Activated CD4-positive, alpha-beta memory T cell treated with anti-CD3 and anti-CD28 coated beads, Interleukin-2, amount 10 ng/mL, durations not matched to agents 7 days and 5 days (primary cell): ENCODE measurements at places on chromosomes 2 and 18.

GRCh38 chr2:65267008-65267407, 39.4 kb downstream of the ACTR2 start:
- no peak for DNase-seq

DNA sequence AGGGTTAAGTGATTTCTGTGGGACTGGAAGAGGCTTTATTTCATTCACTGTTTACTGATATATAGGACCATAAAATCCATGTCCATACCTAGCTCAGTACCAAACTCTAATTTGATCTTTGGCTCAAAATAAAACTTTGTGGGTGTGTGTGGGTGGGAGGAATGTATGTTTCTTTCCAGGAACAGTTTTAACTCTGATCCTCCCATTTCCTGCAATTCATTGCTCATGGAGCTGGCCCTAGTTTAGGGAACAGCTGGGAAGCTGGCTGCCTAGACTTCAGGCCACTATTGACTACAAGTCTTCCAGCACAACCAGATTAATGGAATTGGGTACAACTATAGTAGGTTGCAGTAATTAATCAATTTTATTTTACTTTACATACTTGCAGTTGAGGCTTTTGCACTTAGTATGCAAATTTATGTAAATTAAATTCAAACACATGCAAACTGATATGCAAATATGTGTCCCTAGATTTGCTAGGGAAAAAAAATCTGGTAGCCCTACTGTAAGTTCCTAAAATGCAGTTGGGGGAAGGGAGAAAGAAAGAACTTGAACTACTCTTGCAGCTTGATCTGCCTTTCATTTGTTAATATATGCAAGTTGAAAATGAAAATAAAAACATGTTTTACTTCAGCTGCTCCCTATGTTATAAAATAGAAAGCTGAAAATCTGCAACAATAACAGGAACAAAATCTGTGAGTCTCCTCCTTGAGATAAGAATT, 1070.3 kb upstream of the CELF4 start:
- DNase-seq = no peak

DNA sequence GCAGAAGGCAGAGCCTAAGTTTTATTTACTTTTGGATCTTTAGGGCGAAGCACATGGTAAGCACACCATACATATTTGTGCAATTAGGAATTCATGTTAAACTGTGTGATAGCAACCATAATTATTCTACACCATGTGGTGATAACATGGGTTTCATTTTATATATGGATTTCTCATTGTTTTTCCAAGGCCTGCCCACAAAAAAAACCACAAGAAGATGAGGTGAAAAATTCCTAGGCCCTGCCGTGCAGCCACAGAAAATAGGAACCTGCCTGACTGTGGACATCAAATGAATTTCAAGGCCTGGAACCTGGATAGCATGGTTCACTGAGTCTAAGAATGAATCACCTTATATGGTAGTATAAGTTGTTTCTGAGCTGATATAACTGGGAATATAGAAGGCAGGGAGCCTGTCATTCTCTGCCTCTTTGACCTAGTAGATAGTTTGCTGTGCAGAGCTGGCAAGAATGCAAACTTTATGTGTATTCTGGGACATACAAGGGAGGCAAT, 22.4 kb upstream of the SSB start:
- no peak for DNase-seq

GRCh38 chr2:128585706-128586105, 267.0 kb upstream of the HS6ST1 start:
- DNase-seq = no peak

DNA sequence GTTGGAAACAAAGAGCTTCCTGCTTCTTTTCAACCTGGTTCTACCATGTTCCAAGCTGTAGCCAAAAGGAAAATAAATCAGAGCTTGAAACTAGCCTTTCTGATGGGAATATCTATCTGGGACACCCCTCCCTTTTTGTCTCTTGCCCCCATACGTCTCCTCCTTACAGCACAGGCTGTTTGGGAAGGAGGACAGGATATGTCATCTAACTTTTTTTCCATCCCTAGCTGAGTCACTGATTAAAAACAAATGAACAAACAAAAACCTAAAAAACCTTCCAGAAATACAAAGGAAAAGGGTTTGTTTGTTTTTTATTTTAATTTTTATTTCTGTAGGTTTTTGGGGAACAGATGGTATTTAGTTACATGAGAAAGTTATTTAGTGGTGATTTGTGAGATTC, 151.6 kb downstream of the FAM210A start:
- no peak for DNase-seq

GRCh38 chr2:186460465-186460864, 25.6 kb upstream of the ZC3H15 start:
- no peak for DNase-seq

GRCh38 chr2:128346291-128347170, 27.9 kb upstream of the HS6ST1 start:
- no peak for DNase-seq

DNA sequence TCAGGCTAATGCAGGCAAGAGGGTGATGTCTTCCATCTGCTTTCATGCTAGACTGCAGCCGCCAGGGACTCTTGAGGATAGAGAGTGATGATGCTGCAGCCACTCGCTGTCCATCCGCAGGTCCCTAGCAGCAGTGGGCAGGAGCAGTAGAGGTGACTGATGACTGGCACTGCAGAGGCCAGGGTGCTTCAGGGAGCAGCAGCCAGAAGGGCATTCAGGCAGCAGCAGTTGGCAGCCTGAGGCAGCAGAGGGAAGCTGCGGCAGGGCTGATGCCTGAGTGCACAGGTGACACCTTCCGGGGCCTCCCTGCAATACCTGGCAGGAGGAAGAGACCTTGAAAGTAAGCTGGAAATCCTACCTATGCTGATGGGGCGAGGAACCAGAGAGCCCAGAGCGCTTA, 214.2 kb downstream of the ICOS start:
- no peak for DNase-seq

DNA sequence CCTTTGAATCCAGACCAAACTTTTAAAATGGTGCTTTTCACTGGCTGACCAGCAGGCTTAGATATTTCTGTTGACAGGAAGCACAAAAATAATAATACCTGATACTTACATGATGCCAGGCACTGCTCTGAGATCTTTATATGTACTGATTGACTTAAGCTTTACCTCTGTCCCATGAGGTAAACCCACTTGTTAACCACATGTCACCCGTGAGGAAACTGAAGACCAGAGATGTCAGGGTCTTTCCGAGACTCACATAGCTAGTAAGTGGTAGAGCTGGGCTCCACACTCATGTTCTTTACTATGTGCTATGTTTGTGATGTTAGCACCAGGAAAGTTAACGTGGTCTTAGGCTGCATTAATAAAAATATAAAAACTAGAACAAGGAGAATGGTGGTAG, 297.7 kb downstream of the PLCL1 start:
- no peak for DNase-seq

DNA sequence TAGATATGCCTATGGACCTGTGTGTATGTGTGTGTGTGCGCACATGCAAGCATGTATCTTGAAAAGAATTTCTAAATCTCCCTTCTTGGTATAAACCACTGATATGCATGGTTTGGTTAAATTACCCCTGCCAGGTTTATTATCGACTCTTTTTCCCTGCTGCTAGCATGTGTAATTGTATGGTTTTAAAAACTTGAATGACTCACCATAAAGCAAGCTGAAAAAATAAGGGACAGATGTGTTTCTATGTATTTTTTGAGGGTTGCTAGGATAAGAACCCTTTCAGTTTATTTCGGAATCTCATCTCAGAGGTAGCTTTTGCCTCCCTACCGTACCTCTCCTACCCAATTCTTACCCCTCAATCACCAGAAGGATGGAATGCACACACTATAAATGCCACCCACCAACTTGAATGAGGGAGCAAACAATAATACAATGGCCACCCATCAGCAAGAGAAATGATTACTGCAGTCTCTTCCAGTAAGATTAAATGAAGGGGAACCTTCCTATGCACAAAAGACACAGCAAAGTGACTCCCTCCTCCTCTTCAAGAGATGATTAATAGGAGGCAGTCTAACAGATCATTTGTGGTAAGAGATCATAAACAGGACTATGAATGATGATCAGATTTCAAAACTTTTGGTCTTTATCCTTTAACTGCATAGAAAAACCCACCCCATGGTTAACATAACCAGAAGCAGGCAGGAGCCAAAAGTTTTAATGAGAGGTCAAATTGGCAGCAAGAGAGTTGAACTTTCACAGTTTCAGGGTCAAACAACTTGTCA, 357.2 kb downstream of the SATB2 start:
- no peak for DNase-seq

- DNase-seq = no peak
These were observed 48.8 kb upstream of the PPP1CB start for GRCh38 chr2:28702878-28703277.

DNA sequence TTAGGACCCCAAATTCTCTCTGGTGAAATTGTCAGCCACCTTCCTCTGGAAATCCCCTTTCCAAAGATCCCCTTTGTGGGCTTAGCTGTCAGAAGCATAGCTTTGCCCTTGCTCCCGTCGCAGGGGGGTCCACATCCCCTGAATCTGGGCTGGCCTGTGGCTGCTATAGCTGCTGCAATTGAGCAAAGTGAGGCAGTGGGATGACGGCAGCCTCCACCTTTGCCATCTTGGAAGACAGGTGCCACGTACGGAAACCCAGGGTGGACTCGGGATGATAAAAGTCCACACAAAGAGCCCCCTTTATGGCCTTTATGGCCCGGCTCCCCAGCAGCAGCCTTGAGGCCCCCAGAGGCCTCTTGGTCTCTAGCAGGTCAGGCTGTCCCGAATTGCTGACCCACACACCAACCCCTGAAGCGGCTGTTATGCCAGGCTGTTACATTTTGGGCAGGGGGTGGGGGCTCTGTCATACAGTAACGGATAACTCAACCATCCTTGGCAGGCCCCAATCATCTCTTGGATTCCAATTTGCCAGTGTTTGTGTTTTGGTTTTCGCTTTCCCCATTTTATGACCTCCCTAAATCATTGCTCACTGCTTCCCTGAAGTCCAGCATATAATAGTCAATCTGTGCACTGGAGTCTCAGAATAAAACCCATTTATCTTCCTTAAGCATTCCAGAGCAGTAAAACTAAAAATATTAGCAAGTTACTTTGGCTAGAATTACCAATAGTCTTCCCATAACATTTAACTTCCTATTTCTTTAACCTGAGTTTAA, 33.2 kb upstream of the ID2 start:
- DNase-seq = no peak

- DNase-seq = no peak
These were observed 104.8 kb downstream of the COLEC12 start for GRCh38 chr18:395456-396250.

GRCh38 chr2:104385743-104386142, 468.2 kb upstream of the POU3F3 start:
- DNase-seq = no peak

DNA sequence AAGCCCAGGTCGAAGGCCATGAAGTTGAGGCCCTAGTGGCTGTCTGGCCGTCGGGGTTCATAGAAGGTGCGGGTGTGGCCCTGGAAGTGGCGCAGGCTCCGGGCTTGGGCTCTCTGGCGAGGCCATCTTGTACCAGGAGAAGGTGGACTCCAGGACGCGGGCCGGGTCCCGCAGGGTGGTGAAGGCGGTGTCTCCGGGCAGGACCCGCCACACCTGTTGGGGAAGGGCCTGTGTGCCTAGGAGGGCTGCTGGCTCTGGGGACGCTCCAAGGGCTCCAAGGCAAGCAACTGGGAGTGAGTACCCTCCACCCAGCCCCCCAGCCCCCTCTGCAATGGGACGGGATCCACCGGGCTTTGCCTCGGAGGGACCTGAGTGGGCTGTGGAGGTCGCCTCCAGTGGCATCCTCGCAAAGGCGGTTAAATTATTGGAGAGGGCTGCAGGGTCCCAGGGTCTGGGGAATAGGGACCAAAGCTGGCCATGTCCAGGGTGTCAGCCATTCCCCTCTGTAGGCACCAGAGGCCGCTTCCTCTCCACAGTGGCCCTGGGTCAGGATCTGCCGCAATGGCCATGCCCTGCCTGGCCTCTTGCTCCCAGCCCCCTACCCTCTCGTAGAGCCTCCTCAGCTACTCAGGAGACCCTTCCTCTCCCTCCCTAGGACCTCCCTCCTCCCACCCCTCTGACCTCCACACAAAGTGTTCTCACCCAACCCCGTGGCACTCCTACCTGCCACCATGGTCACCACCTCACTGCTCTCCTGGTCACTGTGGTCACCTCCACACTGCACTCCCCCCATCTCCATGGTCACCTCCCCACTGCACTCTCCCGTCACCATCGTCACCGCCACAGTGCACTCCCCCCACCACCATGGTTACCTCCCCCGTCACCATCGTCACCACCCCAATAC, 10.3 kb downstream of the AQP12A start:
- no peak for DNase-seq

GRCh38 chr2:231987124-231987727, 25.7 kb downstream of the DIS3L2 start:
- DNase-seq = no peak

GRCh38 chr18:48119204-48119603, 188.7 kb upstream of the SMAD2 start:
- no peak for DNase-seq

DNA sequence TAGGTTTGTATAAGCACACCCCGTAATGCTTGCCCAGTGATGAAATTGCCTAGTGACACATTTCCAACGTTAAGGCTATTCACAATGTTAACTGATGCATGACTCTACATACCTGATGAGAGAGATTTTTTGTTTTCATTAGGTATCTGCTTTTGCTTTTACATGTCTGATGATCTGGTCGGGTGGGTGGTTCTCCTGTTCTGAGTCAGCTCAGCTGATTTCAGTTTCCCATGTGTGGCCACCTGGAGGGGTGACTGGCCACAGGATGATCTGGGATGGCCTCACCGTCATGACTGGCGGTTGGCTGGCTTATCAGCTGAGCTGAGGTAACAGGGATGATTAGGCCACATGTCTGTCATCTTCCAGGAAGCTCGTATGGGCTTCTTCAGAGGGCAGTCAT, 33.8 kb upstream of the ACYP2 start:
- DNase-seq = peak; percentile 70

- no peak for DNase-seq
These were observed 796 bp downstream of the SPIRE1 start for GRCh38 chr18:12656938-12657683.

- peak; percentile 56 for DNase-seq
These were observed 2.3 kb downstream of the ARL4C start for GRCh38 chr2:234494361-234495250.

DNA sequence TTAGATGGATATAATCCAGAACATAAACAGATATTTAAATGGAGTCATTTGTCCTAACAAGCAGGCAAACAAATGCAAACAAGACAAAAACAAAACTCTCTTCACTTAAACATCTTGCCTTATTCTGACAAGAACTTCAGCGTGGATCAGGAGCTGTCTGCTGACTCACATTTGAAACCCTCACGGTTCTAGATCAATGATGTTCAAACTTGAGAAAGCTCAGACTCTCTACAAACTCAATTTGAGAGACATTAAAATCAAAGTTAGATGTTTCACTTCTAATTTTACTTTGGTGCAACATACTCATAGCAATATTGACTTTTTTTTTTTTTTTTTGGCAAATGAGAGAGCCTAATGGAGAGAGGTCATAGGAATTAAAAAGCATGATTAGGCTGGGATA, 362.8 kb upstream of the SLC14A2 start:
- DNase-seq = no peak
